ENCODE measurements at places on chromosomes 12 and 14.

DNA sequence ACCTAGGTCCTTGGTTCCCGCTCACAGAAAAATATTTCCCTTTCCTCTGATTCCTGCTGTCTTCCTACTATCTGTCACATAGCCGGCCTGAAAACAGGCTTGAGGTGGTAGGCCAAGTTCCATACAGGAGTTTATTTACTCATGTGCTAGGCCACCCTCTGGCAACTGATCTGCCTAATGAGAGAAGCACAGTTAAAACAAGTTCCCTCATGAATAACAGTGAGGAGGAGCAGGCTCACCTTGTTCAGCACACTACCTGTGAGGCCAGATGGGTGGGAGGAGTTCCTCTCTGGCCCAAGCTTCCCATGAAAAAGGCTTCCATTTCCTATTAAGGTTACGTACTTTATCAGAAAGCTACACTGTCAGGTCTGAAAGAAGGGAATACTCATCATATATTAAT, 206.0 kb downstream of the MYRFL start:
- no peak for DNase-seq

DNA sequence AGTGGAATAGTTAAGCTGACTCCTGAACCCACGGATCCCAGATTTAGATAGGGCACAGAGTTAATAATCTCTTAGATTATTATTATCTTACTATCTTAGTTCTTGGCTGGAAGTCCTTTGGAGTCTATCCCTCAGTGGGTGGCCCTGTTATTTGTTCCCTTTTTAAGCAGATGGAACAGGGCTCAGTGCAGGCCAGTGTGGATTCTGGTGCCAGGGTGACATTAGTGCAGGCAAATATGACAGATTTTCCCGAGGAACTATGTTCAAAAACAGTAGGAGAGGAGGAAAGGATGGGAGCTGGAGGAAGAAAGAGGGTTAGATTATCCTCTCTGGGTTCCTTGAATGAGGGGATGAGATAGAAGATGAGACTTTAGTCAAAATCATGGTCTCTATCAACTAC, 41.4 kb upstream of the CISTR start:
- DNase-seq, result no peak

- DNase-seq, result no peak
Measured at GRCh38 chr12:20631711-20632110, 63.4 kb upstream of the SLCO1C1 start.

DNA sequence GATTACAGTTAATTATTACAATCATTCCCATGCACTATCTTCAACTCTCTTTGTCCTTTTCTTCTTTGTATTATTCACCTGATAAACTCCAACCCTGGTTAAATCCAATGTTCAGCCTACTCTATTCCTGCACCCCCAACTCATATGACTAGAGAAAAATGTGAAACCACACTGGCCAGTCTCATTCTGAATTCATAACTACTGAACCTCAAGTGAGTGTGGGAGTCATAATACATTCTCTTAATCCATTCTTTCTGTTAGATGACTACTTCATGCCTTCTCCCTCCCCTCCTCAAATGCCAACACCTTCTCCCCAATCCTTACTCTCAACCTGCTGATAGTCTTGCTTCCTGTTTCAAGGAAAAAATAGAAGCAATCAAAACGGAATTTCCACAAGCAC, 22.3 kb upstream of the ITPR2 start:
- DNase-seq, result no peak

DNA sequence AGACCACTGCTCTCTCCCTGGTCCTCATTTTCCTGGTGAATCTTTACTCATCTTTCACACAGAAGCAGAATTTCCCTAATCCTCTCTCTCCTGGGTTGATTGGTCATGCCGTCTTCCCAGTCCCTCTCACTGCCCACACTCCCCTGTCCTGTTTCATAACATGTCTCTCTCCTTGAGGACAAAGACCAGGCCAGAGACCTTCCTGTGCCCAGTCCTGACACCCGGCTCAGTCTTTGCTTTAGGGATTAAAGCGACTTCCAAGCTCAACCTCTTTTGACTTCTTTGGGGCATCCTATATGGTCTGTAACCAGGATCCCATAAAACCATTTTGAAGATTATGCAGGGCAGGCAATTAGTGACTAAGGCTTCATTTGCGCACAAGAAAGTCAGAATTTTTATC, 105.5 kb downstream of the BCL11B start:
- DNase-seq, result no peak

- no peak for DNase-seq
Measured at GRCh38 chr14:80325688-80326087, 114.4 kb upstream of the DIO2 start.

GRCh38 chr14:79487632-79488031, 723.7 kb downstream of the DIO2 start:
- no peak for DNase-seq

DNA sequence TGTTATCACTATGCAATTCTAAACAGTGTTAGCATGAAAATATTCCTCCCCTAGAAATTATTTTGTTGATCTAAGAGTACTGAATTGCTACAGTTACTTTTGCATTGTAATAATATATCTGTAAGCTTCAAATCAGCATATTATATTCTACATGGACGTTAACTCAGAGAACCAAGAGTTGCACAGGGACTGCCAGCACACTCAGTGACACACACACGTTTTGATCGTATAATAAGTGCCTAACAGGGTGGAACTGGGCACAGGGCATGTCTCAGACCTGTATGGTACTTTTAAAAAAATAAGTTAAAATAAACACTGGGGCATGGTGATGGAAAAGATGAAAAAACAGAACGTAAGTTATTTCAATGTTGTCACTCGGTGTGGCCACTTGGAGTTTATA, 451.6 kb downstream of the RGS6 start:
- DNase-seq, result no peak

DNA sequence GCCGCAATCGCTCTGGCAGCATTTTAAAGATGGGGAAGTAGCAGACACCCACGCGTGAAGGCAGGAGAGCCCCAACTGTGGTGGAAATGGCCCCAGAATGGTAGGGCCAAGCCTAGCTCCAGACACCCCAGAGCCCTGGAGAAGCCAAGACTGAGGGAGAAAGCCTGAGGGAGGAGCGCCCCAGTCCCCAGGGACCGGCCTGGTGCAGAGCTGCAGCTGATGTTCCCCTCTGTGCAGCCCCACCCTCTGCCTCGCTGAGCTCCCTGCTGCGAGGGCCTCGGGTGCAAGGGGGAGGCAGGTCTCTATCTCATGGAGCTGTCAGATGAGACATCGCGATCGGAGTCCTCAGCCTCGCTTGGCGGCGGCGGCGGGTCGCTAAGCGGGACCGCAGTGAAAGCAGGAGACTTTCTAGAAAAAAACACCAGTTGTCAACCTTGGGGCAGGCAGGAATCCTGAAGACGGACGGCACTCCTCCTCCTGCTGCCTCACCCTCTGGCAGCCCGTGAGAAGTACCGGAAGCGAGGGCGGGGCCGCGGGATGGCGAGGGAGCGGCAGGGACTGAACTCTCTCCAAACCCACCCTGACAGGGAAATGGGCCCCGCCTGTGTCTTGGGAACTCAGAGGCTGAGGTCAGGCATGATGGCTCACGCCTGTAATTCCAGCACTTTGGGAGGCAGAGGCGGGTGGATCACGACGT, 6.0 kb downstream of the GAPDH start:
- DNase-seq, result peak; percentile 33

DNA sequence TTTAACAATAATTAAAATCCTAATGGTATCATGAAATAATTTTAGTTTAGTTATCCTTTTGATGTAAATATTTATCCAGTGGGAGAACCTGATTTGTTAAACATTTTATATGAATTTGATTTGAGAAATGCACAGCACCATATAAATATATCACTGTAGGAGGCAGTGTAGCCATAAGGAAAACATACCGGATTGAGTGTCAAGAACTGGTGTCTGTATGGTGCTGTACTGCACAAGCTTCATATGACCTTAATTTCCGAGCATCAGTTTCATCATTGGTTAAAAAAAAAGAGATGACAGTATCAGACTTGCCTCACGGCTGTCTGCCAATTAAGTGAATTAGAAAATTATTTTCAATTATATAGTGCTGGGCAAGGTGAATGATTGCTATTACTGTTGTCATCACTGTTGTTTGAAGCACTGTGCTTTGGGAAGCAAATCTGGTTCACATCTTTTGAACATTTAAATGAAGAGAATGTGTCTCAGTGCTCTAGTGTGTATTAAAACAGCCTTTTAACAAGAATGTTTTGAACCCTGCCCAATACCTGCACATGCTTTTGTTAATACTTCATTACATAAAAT, 72.1 kb downstream of the TMTC2 start:
- DNase-seq, result no peak

- DNase-seq, result no peak
Measured at GRCh38 chr12:67662910-67663538, 14.5 kb downstream of the DYRK2 start.

DNA sequence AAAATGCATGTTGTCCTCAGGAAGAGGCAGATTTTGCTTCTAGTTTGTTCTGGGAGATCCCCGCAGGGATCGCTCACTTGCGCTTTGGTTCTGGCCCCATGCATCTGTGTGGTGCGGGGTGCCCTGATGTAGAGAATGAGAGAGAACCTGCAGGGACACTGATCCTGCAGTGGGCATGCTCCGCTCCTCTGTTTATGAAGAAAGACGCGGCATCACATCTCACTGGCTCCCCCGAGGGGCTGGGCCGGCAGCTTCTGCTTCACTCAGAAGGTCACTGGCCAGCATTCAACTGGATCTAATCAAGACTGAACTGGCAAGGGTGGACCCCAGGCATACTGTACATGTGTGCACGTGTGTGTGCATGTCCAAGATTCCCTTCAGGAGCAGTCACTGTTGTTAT, 164.2 kb downstream of the CALM1 start:
- DNase-seq, result no peak

DNA sequence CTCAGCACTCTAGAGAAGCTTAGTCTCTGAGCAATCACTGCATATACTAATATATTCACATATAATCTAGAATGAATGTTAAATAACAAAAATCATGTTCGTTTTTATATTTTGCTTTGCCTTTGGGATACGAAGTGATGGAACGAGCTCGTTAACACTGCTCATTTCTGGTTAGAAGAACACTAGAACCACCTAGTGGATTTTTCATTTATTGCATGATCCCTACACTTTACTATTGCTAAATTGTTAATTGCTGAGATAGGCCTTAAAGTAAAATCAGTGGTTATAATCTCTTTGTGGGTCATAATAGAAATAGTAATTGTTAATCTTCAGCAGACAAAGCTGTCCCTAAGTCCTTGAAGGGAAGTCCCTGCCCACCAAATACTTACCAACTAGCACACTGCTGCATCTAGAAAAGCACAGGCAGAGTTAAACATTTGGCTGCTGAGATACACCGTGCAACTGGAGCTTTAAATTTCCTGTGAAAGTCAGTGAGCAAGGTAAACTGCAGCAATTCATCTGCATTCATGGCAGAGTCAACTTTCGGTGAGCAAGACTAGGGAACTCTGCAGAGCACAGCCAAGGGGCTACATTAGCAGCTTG, 353.7 kb downstream of the APAF1 start:
- peak; percentile 10 for DNase-seq

DNA sequence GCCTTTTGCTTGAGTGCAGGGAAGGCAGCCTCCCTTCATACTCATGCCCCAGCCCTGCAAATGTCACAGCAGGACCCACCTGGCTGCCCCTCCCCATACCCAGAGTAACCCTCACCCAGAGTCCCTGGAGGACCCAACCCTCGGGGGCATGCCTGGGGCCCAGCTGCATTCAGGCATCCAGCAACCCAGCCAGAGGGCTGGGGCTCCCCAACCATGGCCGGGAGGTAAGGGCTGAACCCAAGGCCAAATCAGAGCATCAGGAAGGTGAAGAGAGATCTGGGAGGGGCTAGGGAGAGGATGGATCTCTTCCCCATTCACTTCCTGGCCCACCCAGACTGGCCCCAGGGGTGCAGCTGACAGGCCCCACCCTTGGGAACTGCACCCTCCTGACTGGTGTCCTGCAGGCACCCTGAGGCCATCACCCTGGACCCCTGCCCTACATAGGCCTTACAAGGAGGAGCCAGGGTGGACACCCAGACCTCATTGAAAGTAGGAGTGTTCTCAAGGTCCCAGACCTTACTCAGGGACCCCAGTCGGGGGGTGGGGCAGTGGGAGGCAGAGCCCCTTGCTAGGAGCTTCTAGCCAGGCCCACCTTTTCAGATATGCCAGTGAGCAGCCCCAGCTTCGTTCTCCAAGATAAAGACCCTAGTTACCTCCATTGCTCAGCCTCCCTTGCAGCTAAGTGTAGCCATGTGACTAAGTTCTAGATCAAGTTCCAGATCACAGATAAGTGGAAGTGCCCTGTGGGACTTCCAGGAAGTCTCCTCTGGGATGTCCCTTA, 849 bp upstream of the PLD4 start:
- DNase-seq, result no peak

GRCh38 chr14:77230914-77231313, 40.1 kb downstream of the NGB start:
- no peak for DNase-seq

DNA sequence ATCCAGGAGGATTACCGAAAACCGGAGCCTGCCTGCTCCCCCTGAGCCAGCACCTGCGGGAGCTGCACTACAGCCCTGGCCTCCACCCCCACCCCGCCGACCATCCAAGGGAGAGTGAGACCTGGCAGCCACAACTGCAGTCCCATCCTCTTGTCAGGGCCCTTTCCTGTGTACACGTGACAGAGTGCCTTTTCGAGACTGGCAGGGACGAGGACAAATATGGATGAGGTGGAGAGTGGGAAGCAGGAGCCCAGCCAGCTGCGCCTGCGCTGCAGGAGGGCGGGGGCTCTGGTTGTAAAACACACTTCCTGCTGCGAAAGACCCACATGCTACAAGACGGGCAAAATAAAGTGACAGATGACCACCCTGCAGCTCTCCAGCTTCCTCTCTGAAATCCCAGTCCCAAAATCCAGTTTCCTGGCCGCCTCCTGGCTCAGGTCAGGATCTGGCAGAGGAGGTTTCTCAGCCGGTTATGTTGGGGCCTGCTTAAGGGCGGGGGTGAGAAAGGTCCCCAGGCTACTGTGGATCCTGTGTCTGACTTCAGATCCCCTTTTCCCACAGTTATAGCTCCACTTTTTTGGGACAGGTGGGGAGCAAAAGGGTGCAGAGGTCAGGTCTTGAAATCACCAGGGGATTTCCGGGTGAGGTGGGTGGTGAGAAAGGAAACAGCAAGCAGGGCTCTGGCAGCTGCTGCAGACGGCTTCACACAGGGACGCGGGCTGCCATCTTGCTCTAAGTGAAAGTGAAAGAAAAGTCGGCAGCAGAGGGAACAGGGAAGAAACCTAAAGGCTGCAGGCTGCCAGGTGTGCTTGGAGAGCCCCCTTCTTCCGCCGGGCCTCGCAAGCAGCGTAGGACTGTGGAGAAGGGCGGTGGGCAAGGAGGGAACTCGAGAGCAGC, at the start of gene TAPBPL:
TAPBPL (plus strand) TSS at position 695 of the 897 bp plus-strand sequence. CDS start 207 bp downstream, outside the sequence.
- peak; percentile 86 for DNase-seq

GRCh38 chr14:102532204-102532658, 22.7 kb upstream of the ANKRD9 start:
- DNase-seq, result no peak

DNA sequence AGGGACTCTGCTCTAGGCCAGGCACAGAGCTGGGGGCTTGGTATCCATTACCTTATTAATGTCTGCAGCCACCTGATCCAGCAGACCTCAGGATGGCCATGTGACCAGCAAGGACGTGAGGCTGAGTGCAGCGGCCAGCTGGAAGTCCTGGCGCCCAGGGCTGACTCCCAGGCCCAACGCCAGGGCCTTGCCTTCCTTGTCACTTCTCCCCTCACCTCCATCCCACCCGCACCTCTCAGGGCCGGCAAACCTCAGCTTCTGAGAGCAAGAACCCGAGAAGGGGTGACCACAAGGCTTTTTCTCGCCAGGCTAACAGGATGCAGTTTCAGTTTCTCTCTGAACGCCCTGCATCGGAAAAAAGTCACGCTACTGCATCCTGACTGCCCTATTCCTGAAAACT, 15.4 kb downstream of the RAB35 start:
- no peak for DNase-seq

- peak; percentile 30 for DNase-seq
Measured at GRCh38 chr14:91893007-91893406, 25.7 kb upstream of the TC2N start.

Data from CD4-positive, alpha-beta memory T cell (primary cell).